ENCODE measurements at places on chromosomes 5 and 9. TPM values are rescaled to one million over a fixed set of nuclear protein-coding genes. Genes with fewer than 3 reads are reported as not detected.

- no peak for DNase-seq
Measured at GRCh38 chr5:98425640-98426039, 347.8 kb upstream of the RGMB start.

DNA sequence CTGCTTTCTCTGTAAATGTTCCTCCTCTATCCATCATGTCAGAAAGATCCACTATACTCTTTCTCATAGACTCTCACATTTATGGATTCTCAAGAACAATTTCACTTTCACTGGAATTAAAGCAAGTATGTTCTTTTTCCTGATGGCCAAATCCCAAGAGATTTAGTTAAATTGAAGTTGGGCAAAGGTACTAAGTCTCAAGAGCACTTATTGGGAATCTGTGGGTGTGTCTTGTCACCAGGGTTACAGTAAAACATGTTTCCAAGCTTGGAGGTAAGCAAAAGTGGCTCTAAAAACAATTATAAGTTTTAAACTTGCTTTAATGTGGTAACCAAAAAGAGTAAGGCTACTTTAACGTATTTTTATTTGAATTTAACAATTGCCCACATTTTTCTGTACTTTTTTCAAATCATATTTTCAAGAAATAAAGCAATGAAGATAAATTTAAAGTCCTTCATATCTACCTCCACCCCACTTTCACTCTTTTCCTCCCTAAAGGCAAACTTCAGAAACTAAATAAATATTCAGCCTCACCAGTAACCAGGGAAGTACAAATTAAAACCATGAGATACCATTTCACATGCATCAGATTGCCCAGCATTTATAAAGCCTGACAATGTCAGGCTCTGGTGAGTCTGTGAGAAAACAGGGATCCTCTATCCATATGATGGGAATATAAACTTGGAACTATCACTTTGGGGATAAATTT lies 387.4 kb downstream of the CETN3 start:
- no peak for DNase-seq

- DNase-seq = no peak
Measured at GRCh38 chr5:306011-306805, 15.3 kb upstream of the AHRR start.

DNA sequence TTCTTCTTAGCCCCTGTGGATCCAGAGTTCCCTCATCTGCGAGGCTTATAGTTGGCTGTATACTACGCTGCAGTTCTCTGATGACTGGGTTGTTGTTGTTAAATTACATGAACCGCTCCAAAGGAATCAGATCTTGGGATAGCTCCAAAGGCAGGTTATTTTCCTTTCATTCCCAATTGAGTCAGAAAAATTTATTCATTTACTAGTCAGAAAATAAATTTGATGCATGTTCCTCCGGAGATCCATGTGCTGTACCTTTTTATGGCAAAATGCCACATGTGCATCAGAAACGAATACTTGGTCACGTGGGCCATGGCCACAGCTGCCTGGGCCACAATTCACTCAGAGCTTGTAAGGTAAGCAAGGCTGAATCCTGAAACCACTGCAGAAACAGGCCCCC lies 304.0 kb downstream of the NR2F1-AS1 start:
- DNase-seq = no peak

DNA sequence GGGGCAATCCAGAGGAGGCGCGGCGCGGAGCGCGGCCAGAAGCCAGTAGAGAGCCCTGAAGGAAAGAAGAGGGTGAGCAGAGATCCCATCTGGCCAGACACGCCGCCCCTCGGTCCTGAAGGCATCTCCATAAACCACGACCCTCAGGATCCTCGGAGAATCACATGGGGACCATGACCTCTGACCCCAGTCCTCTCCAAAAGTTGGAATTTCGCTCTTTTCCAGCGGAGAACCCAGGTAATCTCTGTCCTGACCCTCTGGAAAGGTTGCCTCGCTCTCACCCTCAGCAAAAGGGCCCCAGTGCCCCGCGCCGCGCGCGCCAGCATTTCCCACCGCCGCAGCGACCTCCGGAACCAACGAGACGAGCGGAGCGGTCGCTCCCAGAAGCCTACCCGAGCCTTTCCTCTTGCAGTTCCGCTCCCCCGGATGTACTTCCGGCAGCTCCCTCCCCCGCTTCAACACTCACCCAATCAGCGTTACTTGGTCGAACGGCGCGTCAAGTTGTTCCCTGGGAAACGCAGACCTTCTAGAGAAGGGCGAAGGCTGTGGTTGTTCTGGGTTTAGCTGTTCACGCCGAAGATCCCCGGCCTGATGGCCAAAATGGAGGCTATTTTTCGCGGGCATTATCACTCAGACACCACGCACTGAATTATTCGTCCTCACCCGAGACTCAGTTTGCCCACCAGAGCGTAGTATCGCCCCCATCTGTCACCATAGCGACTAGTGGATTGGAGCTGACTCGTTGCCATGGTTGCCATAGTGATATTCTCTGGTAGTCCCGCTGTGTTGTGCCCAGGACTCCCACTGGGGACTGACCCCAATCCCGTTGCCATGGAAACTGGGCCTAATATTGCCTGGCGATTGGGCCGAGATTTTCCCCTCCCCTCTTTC lies at the start of gene STOML2:
Gene STOML2, minus strand, starts transcription at position 363 of the 891 bp plus-strand sequence. Its CDS starts 37 bp downstream, at position 326.
- DNase-seq = peak; percentile 95

- no peak for DNase-seq
Measured at GRCh38 chr9:37971108-37971459, 67.2 kb upstream of the SLC25A51 start.

DNA sequence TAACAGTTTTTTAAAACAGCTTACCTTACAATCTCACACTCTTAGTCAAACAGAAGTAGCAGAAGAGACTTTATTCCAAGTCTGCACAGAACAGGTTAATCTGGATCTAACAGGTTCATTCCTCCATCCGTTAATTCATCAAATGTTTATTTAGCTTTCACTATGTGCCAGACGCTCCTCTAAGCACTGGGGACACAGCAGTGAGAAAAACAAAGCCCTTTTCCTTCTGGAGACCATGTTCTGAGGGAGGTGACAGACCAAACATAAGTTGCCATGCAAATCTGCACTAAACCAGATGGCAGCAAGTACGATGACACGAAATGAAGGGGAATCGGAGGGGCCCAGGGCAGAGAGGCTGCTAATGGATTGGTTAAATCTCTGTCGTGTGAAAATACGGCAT lies 17.1 kb upstream of the GLIPR2 start:
- no peak for DNase-seq

DNA sequence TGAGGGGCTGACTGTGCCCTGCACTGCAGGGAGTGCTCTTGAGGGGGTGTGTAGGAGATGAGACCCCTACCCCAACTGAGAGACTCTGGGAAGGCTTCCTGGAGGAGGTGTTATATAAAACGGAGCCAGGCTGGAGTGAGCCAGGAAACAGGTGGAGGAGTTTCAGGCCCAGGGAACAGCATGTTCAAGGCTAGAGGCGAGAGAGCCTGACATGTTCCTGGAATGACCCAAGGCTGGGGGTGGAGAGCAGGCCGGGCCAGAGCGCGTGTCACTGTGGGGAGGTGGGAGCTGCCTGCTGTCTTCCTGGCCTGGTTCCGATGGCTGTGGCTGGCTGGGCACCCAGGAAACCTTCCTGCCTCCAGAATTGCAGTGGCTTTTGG lies 48.7 kb downstream of the RXRA start:
- DNase-seq = no peak

Gene SOHLH1
- not detected for total RNA-seq

Gene AGXT2
- total RNA-seq = 6.6 TPM

- DNase-seq = no peak
Measured at GRCh38 chr5:145867806-145868205, 5.0 kb downstream of the GRXCR2 start.

- DNase-seq = peak; percentile 11
Measured at GRCh38 chr5:158522776-158523175, 576.9 kb downstream of the EBF1 start.

Gene CDC23
- total RNA-seq = 21.8 TPM

GRCh38 chr5:151214614-151215545 lies 9.0 kb downstream of the CCDC69 start:
- DNase-seq = no peak

Gene DOCK2
- total RNA-seq = 21.6 TPM

DNA sequence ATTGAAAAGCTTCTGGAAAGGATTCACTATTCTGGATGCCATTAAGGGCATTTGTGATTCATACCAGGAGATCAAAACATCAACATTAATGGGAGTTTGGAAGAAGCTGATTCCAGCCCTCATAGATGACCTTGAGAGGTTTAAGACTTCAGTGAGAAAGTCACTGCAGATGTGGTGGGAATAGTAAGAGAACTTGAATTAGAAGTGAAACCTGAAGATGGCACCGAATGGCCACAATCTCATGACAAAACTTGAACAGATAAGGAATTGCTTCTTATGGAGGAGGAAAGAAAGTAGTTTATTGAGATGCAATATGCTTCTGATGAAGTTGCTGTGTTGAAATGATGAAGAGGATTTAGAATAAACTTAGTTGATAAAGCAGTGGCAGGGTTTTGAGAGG lies 254.6 kb upstream of the SLC24A2 start:
- DNase-seq = no peak

Gene PRR7
- total RNA-seq = 7.8 TPM

- peak; percentile 44 for DNase-seq
Measured at GRCh38 chr5:38467353-38468040, 88.9 kb downstream of the LIFR start.

DNA sequence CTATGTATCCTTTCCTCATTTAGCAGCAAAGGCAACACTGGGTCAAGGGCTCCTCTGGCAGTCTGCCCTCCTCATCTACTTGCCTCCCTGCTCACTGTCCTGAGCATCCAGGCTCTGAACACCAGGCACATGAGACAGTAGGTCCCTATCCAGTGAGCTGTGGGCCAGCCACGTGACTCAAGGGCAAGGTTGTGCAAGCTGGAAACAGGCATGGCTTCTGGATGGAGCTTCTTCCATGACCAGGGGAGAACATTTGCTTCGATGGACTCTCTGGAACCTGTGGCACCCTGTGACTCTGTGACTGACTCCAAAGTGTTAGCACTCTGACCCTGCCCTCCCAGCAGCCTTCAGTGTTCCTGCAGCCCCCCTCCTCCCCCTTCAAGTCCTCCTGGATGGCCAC lies 31.2 kb downstream of the ENHO start:
- DNase-seq = no peak

Gene TSSK1B
- 0.20 TPM for total RNA-seq

- DNase-seq = no peak
Measured at GRCh38 chr9:28158451-28158850, 585.2 kb upstream of the C9orf72 start.

DNA sequence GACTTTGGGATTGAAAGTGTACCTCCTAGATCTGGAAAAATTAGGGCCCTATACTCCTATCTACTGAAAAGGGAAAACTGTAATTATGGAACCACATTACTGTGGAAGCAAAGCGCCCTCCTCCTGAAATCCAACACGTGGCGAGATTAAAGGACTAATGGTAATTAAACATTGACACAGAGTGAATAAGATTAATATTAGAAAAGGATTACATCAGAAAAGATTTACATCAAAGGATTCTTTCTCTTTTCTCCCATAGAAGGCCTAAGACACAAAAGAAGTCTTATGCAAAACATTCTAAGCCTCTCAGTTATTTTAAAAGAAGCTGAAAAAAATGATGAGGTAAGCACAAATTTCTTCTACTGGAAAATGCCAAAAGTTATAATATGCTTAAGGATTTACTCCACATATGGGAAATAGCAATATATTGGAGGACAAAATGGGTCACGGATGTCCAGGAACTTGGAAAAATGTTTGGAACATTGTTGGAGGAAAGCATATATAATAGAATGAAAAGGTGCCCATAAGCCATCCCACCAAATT lies 227.8 kb downstream of the TRPM3 start:
- no peak for DNase-seq

Gene COL15A1
- total RNA-seq = 46.2 TPM

DNA sequence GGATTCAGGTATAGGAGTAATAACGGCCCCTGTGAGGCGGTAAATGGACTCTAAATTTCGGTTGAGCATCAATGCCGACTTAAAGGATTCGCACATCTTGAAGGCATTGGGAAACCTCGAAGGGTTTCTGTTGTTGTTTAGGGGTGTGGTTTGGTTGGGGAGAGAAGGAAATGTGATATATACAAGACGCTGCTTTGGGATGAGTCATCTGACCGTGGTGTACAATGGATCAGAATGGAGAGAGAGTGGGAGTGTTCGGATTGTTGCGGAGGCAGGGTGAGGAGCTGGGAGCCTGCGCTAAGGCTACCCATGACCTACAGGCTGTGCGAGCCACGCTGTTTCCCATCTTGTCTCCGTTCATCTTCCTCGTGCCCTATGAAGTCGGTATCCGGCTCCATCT lies 60.4 kb upstream of the ERCC6L2 start:
- no peak for DNase-seq

DNA sequence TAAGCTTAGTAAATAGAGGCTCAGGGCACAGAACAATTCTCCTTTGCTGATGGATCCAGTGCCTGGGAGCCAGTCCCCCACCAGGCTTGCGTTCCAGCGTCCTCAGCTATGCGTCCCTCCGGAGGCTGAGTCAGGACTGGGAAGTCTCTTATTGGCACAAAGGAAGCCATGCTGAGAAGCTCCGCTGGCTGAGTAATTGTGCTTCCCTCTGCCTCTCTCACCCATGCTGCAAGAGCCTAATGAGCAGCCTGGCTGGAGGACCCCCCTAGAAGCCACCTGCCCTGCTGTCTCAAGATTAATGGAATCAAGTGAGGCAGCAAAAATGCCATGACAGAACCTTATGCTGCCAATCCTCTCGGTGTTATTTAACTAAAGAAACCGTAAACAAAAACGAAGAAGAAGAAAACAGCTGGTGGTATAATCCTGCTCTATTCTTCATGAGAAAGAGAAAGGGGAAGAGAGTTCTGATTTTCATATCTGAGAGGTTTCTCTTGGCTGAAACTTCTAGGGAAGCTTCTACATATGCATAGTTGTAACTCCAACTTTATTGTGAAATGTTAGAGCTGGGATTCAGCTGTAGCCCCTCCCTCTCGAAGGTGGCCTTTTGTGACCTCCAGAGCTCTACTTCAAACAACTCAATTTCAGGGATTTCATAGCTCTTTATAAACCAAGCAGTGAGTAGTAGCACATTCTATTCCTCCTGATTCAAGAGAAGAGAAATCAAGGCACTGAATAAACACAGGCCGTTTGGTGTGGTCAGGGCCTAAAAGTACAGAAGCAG lies 185.4 kb upstream of the SEMA6A start:
- no peak for DNase-seq

Gene POLR3G
- total RNA-seq = 1.2 TPM

Gene BTNL3
- total RNA-seq = 0.09 TPM

GRCh38 chr5:31047007-31047406 lies 146.5 kb upstream of the CDH6 start:
- DNase-seq = no peak

DNA sequence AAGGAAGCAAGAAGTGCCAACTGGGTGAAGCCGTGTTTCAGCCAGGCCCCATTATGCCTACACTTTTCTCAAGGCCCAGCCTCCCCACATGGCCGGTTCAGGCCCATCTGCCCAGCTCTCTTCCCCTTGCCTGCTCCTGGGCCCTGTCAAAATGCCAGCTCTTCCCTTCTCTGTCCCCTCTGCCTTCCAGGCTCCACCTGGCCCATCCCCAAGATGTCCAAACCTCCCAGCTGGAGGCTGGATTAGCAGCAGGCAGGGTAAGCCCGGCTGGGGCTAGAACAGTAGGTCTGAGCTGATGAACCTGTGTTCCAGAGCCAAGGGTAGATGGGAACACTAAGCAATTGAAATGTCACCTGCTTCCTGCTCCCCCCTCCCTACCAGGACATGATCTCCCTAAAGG lies 64.1 kb upstream of the HSPA9 start:
- DNase-seq = no peak
